Activated CD8-positive, alpha-beta memory T cell treated with anti-CD3 and anti-CD28 coated beads, Interleukin-2, amount 50 U/mL, for 48 hours (primary cell): ENCODE measurements at places on chromosomes 4 and X.

GRCh38 chrX:47191331-47191730, 2.3 kb upstream of the UBA1 start:
- DNase-seq, result peak; percentile 69

GRCh38 chr4:40525752-40526598, 103.7 kb downstream of the RBM47 start:
- no peak for DNase-seq

DNA sequence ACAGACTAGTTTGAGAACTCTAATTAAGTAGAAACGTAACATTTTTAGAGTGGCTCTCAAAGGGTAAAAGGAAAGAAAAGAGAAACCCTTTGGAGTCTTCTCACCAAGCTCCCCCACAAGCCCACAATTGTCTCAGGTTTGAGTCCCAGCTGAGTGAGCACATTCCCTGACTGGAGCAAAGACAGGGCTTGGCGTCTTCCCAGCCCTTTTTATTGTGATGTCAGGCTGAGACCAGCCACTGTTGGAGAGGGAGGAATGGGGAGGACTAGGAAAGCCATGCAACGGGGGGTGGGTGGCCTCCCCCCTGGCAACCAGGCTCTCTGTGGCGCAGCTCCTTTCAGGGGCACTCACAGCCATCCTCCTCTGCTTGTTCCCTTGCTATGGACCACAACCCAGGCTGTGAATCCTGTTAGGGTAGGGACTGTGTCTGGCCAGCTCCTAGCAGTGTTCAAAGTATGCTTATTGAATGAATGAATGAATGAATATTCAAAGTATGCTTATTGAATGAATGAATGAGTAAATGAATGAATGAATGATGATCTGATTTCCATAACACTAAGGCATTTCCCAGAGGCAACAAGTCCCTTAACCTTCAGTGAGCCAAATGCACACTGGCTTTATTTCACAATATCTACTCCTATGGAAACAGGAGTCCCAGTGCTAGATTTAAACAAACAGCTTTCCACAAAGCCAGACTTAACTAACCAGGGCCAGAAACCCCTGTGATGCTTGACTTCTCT, 413.3 kb downstream of the MID1IP1 start:
- no peak for DNase-seq

DNA sequence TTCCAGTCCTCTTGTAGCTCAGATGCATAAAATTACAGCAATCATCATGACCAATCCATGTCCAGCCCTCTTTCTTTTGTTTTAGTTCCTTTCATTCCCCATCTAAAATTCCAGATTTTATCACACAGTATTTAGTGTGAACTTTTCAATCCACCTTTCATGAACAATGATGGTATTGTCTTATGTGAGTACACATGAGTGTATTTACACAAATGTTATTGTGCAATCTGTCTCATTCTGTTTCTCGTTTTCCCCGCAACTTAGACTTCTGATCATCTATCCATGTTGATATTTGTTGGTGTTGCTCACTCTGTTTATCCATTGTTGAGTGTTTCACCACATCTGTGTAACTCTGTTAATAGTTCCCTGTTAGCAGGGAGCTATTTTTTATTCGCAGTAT, 9.4 kb upstream of the RASGEF1B start:
- DNase-seq, result no peak

GRCh38 chrX:153728095-153728494, 3.4 kb downstream of the ABCD1 start:
- DNase-seq, result no peak

DNA sequence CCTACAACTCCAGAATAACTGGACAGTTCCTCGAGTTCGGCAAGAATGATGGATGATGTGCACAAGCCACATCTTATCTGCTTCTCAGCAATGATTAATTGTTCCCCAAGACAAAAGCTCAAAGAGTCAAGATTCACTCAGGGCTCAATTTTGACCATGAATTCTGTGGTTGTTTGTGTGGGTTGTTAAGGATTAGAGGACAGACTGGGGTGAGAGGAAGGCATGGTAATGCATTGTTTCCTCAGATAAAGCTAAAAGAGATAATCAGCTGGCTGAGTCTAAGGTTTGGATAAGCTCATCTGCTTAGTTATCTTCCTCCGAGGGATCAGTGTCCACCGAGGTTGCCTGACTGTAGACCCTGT, 161.0 kb downstream of the CPEB2 start:
- DNase-seq, result no peak

DNA sequence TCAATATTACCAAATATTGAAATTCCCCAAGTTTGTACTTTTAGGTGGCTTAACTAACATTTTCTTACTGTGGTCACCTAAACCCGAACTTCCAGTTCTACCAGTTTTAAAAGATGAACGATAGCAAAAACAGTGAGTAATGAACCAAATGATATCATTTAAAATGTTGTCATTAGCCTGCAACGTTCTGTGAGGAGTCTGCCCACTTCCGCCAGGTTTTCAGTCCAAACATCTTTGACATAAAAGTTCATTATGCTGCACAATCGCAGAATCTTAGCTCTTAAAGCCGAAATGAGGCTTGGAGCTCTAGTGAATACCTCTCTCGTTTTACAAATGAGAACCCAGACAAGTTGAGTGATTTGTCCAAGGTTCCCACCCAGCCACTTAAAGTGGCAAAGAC, 762 bp downstream of the PIGA start:
- no peak for DNase-seq

DNA sequence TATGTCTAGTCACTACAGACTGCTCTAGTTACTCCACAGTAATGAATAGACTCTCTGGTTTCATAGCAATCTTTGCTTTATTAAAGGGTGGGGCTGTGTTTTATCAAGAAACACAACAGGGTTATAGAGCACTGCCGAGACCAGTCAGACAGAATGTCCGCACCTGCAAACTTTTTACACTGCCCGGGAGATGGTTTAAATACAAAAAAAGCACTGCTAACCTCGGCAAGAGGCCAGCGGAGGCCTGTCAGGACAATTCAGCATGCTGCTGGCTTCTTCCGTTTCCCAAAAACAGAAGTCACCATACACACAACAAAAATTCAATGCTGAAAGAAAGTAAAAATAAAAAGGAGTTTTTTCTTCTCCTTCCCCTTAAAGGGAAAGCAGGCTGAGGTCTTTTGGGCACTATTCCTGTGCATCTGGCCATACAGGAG, 67.4 kb downstream of the IRF2 start:
- DNase-seq, result no peak

DNA sequence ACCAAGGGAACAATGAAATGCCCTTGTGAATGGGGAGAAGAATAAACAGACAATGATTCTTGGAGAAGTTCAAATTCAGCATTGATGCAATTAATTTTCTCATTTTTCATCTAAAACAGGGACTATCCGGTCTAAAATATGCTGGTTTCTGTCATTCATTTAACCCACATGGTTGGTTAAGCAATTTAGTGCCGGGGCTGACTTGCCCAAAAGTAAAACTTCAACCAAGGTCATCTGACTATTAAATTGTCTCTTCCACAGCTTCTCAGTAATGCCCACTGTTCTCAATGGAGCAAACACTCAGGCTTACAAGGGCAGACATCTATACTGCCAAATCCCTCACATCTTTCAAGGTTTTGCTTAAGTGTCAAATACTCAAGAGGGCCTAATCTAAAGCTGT, 51.3 kb downstream of the ANXA10 start:
- no peak for DNase-seq

DNA sequence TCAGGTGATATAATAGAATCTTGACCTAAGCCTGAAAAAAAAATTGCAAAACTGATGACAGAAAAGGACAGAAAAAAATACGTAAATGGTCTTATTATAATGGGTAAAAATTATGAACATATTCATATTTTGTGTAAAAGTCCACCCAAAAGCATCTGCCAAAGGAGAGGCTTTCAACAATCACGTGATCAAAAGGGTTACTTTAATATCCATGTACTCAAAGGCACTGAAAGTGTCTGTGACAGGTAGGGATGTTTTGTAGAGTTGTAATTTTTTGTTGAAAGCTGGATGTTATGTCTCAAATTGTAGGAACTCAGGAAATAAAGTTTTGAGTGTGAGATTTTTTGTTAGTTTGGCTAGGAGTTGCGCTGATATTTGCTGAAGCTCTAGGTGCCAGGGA, 144.8 kb upstream of the GALNTL6 start:
- DNase-seq, result no peak

DNA sequence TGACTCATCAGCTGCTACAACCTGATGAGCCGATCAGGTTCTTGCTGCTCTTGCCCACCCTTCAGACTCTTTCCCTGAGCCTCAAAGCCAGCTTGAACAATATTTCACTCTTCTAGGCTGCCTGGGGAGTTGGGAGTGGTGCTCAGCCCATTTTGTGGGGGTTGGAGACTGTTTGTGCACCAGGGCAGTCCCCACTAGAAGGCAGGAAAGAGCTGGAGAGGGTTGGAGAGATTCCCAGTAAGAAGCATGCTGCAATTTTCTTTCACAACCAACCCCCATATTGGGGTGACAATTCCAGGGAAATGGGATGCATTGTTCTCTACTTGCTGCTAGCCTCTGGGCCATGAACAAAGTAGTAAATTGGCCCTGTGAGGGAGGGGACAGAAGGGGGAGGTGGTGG, 44.1 kb downstream of the SLC16A2 start:
- no peak for DNase-seq

DNA sequence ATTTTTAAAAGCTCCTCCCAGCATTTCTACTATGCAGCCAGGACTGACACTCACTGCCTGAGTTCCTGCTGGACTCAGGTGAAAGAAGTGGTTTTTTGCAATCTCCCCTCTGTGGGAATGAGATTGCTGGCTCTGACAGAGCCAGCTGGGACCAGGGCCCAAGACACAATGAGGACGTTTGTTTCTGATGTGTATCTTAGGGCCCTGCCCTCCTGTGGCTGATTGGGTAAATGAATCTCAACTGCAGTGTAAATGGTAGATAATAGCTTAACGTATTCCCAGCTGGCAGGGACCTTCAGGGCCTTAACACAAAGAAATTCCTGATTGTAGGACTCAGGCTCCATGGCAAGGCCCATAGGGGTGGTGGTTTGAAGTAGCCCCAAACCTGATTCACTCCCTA, 85.8 kb upstream of the PRPS1 start:
- no peak for DNase-seq

DNA sequence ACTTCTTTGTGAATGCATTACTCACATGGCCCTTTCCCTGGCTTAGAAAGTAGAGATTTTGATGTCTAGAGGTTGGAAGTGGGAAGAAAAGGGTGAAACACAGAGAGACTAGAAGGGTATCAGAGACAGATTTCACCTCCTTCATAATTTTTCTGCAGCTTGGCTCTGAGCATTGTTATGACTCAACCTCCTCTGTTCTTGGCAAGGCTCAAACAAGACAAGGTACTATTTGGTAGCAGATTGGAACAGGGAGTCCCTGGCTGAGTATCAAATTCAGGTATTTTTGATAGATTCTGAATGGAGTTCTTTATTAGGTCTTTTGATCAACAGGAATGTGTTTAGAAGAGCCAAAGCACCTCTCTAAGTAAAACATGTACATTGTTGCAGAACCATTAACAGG, 146.3 kb upstream of the CHRDL1 start:
- no peak for DNase-seq

GRCh38 chr4:154019811-154020210, 230.9 kb upstream of the SFRP2 start:
- DNase-seq, result no peak

- DNase-seq, result no peak
Observed at GRCh38 chr4:153427363-153428071, 38.6 kb upstream of the TMEM131L start.

GRCh38 chr4:47525154-47525819, 40.2 kb downstream of the ATP10D start:
- DNase-seq, result no peak

DNA sequence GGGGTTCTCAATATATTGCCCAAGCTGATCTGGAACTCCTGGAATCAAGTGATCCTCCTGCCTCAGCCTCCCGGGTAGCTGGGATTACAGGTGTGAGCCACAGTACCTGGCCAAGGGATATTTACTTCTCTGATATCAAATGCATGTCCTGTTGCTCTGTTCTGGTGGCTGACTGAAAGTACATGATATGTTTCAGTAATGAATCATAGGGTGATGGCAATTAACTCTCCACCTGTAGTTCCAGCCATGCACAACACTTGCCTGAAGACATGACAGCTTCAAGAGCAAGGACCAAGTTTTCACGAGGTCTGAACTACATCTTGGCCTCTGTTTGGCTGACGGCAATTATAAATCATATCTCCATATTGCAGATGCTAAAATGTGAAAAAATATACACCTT, 9.1 kb downstream of the ZCCHC4 start:
- DNase-seq, result no peak

GRCh38 chr4:27020203-27020602, 159.6 kb downstream of the STIM2 start:
- DNase-seq, result no peak

GRCh38 chr4:148814030-148814429, 371.8 kb upstream of the NR3C2 start:
- no peak for DNase-seq

GRCh38 chr4:82031376-82031927, 342.3 kb downstream of the HNRNPD start:
- DNase-seq, result no peak

DNA sequence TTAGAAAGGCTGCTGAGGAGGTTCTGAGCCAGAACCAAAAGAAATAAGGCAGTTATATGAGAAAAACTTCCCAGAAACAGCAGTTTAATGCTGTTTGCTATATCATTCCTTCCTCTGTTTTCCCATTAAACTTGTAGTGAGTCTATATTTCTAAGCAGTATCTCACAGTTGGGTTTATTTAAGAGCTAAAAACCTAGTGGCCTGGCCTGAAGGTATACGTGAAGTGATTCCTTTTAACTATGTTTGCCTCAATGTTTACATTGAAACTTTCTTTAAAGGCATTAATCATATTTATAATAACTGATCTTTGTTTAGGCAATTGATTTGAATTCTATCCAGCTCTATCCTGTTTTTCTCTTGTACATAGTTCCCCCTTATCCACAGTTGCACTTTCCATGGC, 19.1 kb upstream of the RAP1GDS1 start:
- no peak for DNase-seq

DNA sequence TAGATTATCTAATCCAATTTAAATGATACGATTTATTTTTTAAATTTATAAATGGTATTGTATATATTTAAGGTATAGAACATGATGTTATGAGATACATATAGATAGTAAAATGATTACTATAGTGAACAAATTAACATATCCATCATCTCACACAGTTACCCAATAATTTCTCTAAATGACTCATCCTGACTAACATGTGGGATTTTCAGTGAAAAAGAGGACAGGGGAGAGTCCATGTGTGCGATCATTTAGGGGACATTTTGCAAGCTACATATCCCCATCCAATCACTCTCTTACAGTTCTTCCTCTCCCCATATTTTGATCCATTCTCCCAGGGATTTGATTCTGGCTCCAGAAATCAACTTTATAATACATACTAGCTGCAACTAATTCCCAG, 88.2 kb downstream of the ABCB7 start:
- no peak for DNase-seq

- DNase-seq, result no peak
Observed at GRCh38 chrX:51847463-51847862, 46.0 kb upstream of the MAGED1 start.
